ENCODE measurements at places on chromosomes 1 and 21.
A peak's percentile ranks its signal among the peaks of the same experiment; 100 is the strongest.

DNA sequence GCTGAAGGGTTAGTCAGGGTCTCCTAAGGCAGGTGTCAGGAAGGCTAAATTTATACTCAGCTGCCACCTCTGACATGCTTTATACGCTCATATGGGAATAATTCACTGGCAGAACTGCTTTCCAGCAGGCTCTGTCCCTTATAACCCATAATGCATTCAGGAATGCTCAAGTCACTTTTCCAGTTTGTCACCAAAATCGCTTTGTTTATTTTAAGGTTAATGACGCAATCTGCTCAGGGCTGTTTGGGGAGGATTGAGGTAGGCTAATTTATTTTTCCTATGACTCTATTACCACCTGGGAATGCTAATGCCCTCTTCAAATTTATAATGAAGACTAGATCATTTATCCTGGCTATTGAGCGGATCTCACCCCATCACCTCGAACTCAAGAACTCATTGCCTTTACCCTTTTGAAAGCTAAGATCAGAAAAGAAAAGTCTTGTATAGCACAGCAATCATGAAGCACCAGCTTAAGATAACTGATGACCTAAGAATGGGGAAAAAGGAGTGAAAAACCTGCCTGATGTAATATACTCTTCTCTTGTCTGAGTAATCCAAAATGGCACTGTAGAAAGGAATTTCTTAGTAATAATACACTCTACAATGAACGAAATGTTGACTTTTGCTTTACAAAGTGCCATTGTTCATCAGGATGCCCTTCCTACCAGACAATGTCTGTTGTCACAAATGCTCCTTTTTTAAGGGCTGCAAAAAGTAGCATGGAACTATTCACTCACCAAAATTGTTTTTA is 97.9 kb upstream of the EXO1 start:
- DNase-seq = no peak

DNA sequence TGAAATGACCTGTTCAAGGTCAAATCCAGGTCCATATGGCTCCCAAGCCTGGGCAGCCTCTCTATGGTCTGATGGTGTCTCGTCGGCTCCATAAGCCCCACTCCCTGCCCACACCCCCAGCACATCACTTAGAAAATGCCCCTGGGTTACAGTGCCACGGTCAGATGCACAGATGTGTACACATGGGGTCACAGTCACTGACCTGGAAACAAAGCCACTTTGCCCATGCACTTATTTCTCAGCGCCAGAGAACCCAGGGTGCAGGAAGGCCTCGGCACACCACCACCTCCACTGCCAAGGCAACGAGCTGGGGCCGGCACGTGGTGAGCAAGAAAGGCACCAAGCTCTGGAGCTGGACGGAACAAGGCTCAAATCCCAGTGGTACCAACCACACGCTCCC is 24.7 kb downstream of the IFFO2 start:
- DNase-seq = no peak

DNA sequence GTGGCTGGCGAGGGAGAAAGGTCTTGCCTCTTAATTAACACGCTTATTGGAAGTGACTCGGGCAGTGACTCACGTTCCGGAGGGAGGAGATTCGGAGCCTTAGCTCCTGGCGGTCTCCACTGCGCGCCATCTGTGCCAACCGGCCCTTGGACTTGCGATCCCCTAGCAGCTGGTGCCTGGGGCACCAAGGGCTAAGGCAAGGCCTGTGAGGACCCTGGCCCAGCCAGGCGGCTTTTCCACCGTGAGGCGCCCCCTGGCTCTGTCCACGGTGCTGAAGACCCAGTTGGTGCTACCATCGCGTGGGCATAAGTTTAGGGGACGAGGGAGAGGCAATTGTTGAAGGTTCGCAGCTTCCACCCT is 1.3 kb upstream of the SYT6 start:
- DNase-seq = no peak

DNA sequence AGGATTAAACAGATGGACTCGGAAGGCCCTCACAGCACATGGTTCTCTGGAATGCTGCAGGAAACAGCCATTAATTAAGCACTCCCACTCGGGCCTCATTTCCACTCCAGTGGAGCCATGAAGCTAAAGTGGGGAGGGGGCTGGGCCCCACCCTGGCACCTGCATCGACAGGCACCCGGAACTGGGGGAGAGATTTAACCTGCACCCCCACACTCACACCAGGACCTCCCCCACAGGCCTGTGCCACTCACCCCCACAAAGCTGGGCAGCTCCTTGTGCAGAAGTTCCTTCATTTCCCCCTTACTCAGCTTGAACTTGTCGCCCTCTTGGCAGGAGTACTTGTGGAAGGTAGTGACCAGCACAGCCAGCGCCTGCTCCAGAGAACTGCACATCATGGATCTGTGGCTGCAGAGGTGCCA is 2.2 kb downstream of the S100A2 start:
- no peak for DNase-seq

DNA sequence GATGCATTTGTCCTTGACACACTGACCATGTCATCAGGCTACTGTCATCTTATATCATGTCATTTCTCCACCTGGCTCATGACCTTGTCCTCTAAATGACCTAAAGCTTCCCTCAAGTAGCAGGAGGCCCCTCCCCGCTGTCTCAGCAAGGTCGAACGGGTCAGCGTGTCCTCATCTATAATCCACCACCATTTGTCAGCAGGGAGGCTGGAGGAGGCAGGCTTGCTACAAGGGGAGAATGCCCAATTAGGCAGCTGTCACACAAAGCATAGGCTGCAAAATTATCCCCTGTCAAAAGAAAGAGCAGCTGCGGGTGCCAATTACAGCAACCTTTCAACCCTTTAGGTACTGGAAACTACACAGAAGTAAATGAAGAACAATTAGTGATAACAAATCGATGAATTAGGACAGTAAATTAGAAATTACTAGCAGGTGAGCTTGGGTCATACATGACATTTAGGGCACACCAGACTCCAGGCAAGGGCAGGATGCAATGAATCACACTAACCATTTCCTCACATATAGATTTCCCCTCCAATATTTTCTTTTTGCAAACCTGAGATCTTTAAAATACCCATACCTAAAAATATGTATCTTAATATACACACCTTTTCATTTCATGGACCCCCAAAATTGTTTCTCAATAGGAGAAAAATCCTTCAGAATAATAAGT is 61.2 kb downstream of the NRIP1 start:
- no peak for DNase-seq

DNA sequence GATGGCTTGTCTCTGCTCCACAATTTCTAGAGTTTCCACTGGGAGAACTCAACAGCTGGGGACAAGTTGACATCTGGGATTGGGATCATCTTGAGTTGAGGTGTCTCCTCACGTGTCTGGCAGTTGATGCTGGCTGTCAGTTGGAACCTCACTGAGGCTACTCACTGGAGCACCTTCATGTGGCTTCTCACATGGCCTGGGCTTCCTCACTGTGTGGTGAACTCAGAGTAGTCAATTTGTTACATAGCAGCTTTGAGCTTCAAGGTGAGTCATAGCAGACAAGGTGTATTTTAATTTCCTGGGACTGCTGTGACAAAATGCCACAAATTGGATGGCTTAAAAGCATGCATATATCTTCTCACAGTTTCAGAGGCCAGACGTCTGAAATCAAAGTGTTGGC is 44.0 kb downstream of the NTNG1 start:
- DNase-seq = no peak

- no peak for DNase-seq
Observed at GRCh38 chr1:168521401-168522000, 22.3 kb downstream of the XCL2 start.

DNA sequence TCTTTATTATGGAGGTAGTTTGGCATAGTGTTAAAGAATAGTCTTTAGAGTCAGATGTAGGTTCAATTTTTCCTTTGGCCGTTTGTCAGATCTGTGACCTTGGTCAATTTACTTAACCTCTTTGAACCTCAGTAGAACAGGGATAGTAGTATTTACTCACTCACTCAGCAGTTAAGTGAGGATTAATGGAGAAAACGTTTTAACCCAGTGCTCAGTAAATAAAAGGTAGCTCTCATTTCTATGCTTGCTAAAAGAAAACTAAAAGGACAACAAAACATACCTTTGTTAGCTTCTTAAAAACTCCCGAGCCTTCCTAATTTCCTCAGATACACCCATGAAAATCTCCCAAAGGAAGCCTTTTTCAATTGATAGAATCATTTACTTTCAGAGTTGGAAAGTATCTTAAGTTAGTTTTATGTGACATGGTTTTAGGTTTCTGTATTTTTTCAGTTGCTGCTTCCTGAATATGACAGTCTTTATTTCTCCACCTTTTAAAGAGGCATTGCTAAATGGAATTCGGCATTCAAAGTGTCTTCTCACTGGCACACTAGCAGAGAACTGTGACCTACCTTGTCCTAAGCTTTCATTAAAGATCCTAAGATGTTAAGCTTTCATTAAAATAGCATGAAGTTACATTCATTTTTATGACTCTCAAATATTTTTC is 7.8 kb downstream of the ABCD3 start:
- DNase-seq = no peak

DNA sequence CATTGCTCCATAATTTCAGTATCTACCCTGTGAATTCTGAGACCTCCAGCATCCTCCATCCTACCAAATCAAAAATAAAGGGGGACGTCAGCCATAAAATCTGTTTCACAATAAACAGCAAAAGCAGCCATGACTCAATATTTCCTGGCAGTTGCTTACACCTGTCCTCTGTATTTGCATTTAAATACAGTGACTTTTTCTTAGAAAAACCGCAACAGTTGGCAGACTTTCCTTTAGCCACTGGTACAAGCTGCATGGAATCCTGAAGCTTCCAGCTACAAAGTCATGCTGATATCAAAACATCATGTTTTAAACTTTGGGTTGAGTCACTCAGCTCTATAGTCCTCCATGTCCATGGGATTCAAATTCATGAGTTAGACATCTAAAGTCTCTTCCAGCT is 278.0 kb upstream of the KAZN start:
- no peak for DNase-seq

- no peak for DNase-seq
Observed at GRCh38 chr1:172832006-172832725, 173.3 kb downstream of the FASLG start.

DNA sequence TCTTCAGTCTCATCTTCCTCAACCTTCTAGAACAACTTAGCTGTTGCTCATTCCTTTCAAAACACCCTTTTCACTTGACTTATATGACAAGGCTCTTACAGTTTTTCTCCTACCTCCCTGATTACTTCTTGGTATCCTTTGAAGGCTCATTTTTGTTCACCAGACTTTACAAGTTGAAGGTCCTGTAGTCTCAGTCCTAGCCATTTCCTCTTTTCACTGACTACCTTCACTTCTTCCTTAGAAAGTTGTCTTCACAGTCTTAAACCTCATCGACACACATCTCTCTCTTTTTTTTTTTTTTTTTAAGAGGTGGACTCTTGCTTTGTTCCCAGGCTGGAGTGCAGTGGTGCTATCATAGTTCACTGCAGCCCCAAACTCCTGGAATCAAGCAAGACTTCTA is 6.6 kb upstream of the TP53BP2 start:
- no peak for DNase-seq

GRCh38 chr21:37582590-37582989 is 216.0 kb downstream of the DYRK1A start:
- no peak for DNase-seq

DNA sequence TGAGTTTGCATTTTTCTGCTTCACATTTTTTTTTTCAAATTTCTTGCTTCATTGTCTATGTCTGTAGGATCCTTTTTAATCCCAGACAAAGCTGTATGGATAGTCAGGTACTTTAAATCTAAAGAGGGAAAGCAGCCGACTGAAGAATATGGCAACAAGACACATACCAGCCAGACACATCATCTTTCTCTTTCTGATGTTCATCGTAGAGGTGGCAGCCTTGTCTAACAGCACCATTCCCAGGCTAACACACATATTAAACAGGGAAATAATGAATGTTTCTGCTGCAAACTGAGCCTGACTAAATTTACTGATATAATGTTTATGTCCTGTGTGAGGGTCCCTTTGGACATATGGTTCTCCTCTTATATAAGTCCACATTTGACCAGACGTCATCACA is 3.7 kb upstream of the TEKT2 start:
- DNase-seq = no peak

DNA sequence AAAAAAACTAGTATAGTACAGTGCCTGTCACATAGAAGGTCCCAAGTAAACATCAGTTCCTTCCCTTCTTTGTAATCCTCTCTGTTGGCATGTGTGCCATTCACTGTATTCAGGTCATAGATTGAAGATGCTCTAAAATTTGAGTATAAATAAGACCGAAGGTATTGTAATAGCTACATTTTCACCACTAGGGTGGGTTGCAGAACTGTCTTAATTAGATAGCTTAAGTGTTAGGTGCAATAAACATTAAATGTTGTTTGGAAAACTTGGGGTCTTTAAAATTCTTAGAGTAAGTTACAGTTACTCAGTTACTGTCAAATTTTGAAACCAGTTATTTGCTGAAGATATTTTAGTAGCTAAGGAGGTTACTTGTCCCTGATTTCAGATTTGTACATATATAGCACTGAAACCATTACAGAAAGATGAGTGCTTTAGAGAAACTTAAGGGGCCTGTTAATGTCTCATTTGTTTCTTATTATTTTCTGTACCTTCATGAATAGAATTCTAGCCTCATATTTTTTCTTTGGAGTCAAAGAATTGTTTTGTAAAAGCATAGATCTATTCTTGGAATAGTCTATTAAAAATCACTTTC is 24.3 kb downstream of the PER3 start:
- peak; percentile 33 for DNase-seq

- DNase-seq = no peak
Observed at GRCh38 chr1:167669209-167670124, 39.4 kb downstream of the RCSD1 start.

DNA sequence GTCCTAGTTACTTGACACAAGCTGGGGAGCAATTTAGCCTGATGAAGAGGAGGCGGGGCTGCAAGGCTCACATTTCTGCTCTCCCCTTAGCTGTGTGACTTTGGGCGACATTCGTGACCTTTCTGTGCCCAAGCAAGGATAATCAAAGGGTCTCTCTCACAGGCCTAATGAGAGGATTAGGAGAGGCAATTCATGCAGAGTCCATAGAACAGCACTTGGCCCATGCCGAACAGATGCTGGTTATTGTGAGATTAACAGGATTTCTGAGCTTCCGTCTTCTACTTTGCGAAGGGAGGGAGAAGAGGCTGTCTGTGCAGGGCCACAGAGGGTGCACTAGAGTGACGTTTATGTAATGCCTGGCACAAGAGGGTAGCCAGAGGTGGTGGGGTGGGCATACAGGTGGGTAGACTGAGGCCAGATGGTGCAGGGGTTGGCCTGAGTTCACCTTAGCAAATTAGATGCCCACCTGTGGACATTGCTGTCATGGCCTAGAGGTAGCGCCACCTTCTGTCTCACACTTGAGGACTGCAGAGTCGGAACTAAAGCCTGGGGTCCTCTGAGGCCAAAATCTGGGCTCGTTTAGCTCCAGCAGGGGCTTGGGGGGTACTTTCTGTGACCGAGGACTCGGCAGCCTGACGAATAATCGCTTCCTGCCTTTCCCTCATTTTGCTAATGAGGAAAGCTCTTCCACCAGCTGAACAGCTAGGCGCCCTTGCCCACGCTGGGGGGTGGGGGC is 18.6 kb downstream of the ACTL8 start:
- DNase-seq = no peak

DNA sequence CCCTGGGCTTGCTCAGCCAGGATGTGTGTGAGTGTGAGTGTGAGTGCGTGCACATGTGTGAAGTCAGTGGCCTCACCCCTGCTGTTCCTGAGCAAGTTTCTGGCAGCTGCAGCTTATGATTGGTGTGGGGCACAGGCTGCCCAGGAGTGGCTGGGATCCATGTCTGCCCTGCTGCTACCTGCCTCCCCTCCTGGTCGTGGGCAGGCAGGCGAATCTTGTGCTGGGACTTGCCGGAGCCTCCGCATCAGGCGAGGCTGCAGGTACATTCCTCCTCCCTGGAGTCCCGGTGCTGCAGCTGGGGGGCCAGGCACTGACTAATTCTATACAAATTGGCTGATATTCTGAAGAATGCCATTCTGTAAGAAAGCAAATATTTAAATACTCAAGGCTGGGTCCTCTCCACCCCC is 85.6 kb upstream of the WNT4 start:
- no peak for DNase-seq

Measured in NCI-H1694 treated with DMSO at 0.1 percent for 48 hours (cell line).